ENCODE measurements at places on chromosomes 3 and 15.

- DNase-seq = no peak
Measured at GRCh38 chr3:192445770-192446644, 281.3 kb downstream of the FGF12 start.

GRCh38 chr3:70383360-70383831 is 71.0 kb upstream of the MDFIC2 start:
- no peak for DNase-seq

DNA sequence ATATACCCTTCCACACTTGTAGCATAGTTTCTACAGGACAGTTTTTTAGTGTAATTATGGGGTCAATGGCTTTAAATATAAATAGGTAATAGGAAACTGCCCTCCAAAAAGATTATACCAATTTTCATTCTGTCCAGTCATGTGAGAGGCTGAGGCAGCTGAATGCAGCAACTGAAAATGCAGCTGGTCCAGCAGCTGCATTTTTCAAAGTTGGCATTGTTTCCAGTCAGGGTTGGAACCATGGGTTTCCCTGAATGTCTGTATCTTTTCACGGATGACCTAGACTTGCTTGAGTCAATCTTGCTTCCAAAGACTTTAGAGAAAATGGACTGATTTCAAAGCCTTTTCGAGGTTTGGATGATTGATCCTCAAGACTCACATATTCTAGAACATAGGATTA is 9.9 kb upstream of the KNL1 start:
- no peak for DNase-seq

- no peak for DNase-seq
Measured at GRCh38 chr3:14640157-14640562, 11.4 kb upstream of the CCDC174 start.

- no peak for DNase-seq
Measured at GRCh38 chr3:197132916-197133530, 103.4 kb upstream of the MELTF start.

DNA sequence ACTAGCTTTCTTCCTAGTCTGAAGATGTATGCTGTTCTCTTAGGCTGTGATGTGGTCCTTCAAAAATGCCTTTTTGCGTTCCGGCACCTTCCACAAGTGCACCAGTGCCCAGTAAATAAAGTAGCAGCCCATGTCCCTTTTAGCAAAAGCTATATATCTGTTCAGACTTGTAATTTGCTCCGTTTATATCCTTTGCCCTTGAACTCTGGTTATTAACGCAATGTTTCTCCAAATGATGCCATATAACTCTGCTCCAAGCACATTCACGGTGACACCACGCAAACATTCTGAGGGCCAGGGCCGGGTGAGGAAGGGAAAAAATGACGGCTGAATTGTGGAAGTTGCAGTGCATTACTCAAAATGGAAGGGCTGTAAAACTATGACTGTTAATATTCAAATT is 1001.1 kb upstream of the NR2F2 start:
- no peak for DNase-seq

DNA sequence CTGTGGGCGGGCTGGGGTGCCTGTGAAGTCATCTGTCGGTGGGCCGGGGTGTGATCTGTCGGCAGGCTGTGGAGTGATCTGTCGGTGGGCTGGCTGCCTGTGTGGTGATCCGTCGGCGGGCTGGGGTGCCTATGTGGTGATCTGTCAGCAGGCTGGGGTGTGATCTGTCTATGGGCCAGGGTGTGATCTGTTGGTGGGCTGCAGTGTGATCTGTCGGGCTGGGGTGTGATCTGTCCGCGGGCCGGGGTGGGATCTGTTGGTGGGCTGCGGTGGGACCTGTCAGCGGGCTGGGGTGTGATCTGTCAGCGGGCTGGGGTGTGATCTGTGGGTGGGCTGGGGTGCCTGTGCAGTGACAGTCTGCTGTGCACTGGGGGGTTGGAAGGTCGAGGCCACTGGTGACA is 204.5 kb downstream of the XXYLT1 start:
- no peak for DNase-seq

DNA sequence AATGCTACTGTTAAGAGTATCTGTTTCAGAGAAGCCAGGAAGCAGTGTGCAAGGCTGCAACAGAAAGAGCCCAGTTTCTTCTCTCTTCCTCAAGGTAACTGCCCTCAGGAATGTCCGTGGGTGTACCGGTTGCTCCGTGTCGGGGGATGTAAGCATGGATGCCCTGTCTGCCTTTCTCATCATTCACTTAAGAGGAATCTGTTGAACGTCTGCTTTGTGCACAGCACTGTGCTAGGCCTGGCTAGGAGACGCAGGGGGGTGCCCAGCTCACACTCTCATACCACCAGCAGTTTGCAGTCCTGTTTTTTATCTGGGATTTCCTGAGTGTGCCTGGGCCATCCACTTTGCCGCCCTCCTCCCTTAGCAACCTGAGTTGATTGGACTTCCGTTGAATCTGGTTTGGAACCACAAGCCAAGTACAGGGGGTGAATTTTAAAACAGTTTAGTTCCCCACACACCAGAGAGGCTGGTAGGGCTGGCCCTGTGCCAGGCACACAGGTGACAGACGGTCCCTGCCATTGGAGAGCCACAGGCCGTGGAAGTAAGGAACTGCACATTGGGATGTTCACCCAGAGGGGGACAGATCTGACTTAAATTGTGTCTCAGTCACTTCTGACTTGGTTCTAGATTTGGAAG is 11.2 kb downstream of the BOC start:
- no peak for DNase-seq

- DNase-seq = no peak
Measured at GRCh38 chr15:62497356-62497755, 332.3 kb upstream of the C2CD4B start.

DNA sequence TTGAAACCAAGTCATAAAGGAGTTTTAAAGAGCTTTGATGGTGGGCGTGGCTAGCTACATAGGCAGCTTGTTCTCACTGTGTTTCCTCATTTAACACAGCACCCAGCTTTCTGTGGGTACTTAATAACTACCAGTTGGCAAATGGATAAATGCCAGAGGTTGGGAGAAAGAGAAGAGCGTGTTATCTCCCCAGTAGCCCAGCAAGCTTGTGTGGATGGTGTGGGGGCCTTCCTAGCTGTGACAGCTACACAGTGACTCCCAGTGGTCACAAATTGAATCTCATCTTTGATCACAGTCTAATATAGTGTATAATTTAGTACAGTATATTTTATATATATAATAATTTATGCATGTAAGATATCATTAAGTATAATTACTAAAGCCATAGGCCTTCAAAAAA is 984.1 kb downstream of the EPHA3 start:
- no peak for DNase-seq

DNA sequence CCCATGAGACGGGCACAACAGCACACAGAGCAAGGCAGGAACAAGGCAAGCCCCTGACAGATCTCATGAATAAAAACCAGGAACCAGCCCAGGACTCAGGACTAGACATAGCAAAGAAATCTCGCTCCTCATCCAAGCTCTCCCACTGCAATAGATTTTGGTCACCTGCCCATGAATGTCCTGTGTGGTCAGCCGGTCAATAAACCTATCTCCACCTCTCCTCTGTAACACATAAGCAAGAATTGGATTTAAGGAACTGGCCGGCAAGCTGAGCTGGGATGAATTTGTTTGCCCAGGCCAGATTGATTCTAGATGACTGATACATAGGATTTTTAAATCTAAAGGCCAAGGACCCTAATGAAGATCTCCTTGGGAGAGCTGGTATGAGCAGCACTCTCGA is 46.3 kb upstream of the SMAD3 start:
- DNase-seq = no peak

DNA sequence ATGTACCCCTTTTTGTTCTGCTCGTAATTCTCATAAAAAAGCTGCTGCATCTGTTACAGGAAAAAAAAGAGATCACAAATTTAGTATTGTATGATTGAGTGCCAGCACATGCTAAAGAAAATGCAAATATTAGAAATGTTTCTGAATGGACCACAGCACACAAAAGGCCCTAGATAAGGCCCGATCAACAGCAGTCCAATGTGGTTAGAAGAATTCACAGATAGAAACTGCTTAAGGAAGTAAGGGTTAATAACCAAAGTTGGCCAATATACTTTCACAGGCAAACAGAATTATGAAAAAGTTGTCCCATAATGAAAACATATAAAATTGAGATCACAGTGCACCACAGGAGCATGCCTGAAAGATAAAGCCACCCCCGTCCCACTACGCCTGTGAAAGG is 72.9 kb downstream of the CHSY1 start:
- DNase-seq = no peak

GRCh38 chr15:47603026-47603425 is 114.3 kb upstream of the SEMA6D start:
- no peak for DNase-seq

DNA sequence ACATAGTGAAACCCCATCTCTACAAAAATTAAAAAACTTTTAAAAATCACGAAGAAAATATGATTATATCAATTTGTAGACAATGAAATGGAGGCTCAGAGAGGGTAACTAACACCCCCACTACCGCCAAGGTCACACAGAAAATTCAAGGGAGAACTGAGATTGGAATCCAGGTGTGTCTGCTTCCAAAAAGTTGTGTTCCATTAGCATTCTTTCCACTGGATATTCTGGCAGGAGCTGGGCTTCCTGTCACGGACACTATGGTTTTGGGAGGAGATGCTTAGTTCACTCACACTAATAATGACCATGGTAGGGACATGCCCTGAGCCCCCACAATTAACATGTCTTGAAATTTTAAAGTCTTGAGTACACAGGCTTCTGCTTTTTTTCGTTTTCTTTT is 28.8 kb downstream of the CTSH start:
- DNase-seq = no peak

GRCh38 chr3:21170964-21171363 is 580.0 kb downstream of the ZNF385D start:
- DNase-seq = no peak

GRCh38 chr3:179853176-179853575 is 183.6 kb downstream of the PEX5L start:
- DNase-seq = no peak

- no peak for DNase-seq
Measured at GRCh38 chr15:45702041-45702440, 67.2 kb downstream of the SQOR start.

DNA sequence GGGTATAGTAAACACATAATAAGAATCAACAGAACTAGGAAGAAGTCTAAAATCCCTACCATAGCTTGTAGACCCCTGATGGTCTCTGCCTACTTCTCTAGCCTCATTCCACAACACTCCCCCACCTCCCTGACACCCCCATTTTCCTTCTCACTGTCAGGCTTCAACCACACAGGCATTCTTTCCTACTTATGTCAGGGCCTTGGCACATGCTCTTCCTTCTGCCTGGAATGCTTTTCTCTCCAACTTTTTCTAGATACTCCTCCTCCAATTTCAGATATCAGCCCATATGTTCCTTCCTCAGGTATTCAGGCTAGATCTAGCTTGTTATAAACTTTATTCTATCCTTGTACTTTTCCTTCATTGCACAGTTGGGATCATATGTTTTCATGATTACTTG is 106.0 kb upstream of the MRPL3 start:
- no peak for DNase-seq

DNA sequence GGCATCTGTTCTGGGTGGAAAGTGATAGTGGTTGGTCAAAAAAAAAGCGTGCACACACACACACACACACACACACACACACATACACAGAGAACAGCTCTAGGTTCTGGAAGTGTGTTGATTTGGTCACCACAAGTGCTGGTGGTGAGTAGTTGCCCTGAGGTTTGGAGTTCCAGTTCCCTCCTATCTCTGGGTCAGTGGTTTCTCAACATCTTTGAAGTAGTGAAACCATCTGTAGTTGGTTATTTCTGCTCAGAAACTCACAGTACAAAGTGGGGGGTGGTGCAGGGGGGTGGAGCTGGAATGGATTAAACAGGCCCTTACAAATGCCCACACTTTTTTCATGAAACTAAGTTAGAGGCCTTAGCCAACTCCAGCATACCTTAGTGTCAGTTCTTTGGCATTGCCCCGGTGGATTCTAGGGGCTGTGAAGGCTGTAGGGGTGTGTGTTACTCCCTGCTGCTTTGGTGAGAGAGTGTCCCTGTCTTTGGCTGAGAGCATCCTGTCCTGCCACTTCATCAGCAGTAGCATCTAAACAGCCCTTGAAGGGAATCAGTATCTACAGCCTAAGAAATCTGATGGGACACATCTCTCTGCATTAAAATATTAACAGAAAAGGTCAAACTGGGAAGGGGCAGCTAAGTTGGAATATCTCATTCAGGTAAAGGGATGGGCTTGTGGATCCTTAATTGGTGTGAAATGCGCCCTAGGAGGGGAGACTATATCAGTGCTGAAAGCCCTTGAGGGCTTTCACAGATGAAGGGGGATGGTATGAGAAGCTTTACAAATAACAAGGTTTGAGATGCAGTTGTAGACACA is 20.6 kb downstream of the SMAD3 start:
- no peak for DNase-seq

DNA sequence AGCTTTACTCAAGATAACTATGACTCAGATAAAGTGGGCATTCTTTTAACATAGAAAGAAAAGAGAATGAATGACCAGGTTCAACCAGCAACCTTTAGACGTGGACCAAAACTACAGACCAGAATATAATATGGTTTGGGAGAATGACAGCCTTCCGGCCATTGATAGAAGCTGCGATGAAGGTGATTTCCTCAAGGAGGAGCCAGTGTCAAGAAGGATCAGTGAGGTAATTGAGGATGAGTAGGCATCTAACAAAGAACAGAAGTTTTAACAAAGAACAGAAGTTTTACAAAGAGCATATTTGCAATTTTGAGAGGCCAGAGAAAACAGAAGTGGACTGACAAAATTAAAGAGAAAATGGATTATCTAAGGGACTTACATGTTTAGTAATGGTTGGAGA is 289.0 kb upstream of the AGTR1 start:
- DNase-seq = no peak

Data from memory B cell (primary cell).